Amniotic epithelial cell (primary cell): ENCODE measurements at places on chromosomes 1 and 21.

GRCh38 chr1:1561801-1562470 is 12.7 kb downstream of the SSU72 start:
- DNase-seq = no peak

DNA sequence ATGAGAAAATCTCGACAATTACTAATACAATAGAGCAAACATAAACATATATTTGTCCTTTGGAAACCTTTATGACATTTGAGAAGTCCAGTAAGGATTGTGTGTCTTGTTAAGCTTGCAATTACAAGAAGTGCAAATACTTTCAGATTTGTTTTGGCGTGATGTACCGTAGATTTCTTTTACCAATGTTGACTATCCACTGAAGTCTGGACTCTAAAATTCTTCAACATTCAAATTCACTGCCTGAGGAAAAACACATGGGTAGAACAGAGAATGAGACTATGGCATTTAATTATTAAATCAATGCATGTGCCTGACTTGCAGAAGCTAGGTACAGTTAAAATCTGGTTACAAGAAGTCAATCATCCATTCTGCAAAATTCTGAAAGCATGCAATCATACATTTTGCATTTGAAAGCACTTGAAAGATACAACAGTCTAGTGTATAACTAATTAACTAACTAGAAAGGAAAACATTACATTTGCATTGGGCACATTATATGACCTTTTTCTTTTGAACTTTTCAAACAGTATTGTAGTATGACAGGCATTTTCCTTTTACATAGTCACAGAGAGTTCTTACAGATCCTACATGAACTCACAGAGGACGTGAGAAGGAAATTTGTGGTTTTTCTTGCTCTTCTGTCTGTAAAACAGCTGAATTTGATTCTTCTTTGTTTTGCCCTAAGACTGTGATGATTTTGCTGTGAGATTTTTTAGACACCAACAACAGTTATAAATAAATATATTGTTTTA is 511.1 kb upstream of the ADGRL4 start:
- DNase-seq = no peak

GRCh38 chr1:181089017-181089675 is 646 bp downstream of the IER5 start:
- no peak for DNase-seq

DNA sequence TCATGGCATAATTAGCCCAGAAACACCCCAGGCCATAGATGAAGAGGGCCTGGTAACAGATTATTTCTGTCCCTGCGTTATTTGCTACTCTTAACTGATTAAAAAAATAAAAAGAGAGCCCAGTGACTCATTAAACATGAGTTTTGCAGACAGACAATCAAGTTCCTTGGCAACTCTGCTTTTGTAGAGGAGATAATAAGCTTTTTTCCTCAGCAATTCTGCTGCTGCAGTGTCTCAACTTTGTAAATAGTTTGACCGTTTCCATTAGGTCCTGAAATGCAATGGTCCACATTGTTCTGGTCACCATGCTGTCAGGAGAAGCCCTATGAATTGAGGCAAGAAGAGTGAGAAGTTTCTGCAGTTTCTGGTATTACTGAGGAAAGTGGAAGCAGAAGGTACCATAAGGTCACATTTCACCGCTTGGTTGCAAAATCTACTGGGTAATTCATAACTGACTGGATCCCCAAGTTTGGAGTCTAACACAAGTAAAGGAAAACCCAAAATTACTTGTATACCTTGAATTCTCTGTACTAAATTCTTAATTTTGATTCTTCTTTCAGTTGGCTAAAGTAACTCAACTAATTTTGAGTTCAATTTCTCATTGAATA is 139.5 kb downstream of the ZZZ3 start:
- no peak for DNase-seq

GRCh38 chr1:8170059-8170835 is 144.1 kb upstream of the ERRFI1 start:
- DNase-seq = no peak

- no peak for DNase-seq
These were observed 57.1 kb upstream of the ID3 start for GRCh38 chr1:23616292-23616824.
